Stromal cell of bone marrow (primary cell): ENCODE measurements at places on chromosomes 3 and 15.

DNA sequence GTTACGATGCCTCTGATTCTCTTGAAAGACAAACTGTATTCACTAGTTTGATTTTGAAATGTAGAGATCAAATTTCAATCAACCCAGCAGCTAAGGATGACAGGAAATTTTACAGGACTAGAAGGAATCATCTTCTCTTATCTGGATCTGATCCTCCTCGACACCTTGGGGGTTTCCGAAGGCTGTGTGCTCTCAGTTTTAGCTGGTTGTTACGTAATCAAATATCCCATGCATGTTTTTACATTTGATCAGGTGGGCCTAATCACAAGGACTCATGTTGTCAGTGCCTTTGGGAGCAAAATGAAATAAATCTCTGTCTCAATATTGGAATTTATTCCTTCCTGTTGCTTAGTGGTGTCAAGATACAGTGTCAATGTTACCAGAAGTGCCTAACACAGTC lies 141.9 kb upstream of the TNIK start:
- DNase-seq = no peak

DNA sequence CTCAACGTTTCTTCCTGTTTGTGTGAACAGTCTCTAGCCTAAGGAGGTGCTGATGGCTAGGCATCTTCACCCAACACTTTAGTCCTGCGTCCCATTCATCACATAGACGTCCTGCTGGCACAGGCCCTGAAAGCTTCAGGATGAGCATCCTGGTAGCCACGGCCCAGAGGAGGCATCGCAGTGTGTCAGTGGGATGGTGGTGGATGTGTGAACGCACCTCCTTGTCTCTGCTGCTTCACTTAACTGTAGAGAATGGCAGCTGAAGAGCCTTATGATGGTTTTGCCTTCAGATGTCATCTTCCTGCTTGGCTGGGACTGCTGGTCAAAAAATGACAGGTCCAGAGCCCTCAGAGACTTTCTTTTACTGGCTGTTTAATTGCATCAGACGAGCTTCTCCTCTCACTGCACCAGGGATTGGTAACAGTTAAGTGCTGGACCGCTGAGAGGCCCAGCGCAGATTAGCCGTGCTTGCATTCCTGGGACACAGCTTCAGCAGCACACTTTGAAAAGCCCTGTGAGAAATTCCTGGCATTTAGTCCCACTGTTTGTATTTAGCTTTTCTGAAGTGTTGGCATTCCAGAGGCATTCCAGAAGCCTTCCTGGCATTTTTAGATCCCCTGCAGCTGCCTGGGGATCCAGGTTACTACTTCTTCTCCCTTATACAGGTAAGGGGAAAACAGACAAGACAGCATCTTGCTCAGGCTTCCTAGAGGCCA lies 132.4 kb upstream of the PLXNA1 start:
- no peak for DNase-seq

DNA sequence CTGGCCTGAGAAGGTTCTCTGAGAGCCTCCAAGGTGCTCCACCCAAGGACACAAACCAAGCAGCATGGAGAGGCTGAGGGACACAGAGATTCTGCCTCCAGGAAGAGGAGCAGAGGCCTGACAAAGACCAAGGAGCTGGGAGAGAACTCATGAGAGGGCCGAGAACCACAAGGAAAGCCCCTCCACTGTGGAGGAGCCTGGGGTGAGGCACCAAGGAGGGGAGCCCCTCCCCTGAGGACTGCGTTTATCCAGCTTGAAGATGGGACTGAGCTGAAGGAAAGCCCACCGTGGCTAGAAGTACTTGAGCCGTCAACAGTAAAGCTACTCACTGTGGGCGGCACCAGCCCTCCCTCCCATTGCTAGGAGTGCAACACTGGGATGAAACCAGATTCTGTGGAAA lies 63.1 kb upstream of the MEF2A start:
- no peak for DNase-seq

DNA sequence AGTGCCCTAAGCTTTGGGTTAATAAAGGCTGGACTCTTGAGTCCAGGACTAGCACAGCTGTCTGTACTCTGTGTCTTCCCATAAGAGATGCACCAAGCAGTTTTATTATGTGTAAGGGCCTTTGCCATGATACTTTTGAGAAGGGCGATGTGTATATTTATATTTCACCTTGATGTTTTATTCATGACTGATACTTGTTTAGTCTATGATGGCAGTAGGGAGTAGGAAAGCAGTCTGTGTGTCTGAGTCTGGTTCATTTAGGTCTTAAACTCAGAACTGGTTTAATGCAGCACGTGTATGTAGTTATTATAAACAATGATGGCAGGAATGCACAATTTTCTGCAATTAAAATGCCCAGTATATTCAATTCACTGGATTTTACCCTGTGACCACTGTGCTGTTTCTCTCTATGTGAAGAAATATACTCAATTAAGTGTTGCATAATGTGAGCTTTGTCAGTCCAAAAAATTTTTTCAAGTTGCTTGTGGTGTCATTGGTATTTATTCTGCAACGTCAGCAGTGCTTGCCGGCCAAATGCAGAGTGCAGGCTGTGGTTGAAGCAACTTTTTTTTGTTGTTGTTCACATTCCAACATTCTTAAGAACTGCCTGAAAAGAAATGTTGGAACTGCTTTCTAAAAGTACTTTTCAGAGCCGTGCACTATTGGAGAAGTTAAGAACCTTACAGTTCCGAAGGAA lies 423.7 kb upstream of the SEMA6D start:
- peak; percentile 95 for DNase-seq

GRCh38 chr3:10485380-10485779 lies 20.0 kb downstream of the ATP2B2 start:
- DNase-seq = no peak

- no peak for DNase-seq
These were observed at the start of gene ZDHHC19 for GRCh38 chr3:196210673-196211556. Gene ZDHHC19, minus strand, starts transcription at chr3:196211400. Its CDS starts 85 bp downstream, at chr3:196211315.

DNA sequence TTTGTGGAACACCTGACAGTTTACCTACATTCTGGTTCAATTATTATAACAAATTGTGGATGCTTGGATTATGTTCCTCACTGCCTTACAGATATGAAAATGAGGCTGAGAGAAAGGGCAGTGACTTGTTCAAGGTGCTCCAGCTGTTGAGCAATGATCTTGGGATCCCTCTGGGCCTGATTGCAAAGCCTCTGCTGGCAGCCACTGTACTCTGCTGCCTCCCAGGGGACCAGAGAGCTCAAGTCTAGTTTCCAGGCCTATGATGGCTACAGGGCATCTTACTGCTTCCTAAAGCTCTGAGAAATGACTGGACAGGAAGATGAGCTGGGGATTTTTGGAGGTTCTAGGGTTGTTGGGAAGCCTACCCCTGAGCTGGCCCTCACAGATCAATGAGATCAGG lies 2.3 kb upstream of the SHC4 start:
- no peak for DNase-seq

DNA sequence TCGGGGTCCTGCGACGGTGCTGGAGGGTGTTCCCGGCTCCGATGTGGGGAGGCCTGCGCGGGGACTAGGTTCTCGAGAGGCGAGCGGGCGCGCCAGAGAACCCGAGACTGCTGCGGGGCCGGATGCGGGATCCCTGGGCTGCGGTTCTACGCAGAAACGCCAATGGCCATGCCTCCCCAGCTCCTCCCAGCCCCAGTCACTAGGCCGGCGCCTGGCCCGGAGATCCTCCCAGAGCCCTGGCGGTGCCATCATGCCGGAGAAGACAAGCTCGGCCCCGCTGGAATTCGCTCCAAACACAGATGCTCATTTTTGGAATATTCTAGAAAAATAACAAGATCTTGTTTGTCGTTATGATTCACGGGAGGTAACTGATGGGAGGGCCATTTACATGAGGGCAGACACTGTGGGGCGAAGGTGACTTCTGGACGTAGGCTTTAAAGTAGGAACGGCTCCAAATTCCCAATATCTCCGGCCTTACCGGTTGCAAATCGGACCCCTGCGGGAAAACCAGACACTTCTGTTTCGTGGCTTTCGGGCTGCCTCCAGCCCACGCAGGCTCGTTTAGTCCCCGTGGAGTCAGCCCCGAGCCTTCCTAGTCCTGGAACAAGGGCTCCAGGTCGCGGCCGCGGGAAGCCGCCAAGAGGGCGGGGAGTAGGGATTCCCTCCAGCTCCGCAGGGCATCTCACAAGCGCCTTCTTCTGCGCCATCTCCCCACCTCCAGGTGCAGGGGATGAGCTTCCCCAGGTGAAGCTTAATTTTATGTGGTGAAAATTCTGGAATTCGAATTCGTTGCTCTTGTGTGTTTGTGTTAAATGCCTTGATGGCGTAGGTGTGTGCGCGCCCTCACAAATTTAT lies 74.8 kb upstream of the POLG start:
- DNase-seq = no peak

- no peak for DNase-seq
These were observed 131.0 kb upstream of the UMPS start for GRCh38 chr3:124599147-124599765.

- no peak for DNase-seq
These were observed 34.1 kb upstream of the SERPINI2 start for GRCh38 chr3:167507954-167508353.

DNA sequence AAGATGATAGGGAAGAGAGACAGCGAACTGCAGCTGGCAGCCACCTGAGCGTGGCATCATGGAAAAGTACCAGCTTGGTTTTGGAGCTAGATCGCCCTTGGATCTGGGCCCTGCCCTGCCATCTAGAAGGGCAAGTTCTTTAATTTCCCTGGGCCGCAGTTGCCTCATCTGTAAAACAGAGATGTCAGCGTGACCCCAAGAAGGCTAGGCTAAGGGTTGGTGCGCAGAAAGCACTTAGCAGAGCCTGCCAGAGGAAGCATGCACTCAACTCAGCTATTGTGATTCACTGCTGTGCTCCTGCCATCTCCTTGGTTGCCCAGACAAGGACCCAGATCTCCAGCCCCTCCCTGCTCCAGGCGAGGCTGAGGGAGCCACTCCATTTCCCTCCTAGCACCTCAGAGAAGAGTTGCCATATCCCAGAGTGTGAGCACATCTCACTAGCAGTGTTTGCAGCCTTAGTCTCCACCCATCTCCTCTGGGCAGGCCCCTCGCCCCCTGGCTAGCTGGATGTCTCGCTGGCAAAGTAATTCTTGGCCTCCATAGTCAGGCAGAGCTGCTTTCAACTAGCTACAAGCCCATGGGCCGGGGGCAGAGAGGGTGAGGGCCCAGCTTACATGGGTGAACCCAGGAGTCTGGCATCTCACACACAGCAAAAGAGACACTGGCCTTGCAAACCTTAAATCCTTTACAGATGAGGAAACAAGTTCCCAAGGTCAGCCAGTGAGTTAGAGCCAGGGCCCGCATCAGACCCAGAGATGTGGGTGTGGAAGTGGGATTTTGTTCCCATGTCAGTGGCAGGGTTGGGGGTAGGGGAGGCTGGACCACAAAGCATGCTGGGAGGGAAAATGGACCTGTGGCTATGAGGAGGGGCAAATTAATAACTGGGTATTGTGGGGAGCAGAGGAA lies 280.7 kb upstream of the TLE3 start:
- DNase-seq = no peak

GRCh38 chr3:63595221-63595620 lies 57.3 kb upstream of the SNTN start:
- no peak for DNase-seq

DNA sequence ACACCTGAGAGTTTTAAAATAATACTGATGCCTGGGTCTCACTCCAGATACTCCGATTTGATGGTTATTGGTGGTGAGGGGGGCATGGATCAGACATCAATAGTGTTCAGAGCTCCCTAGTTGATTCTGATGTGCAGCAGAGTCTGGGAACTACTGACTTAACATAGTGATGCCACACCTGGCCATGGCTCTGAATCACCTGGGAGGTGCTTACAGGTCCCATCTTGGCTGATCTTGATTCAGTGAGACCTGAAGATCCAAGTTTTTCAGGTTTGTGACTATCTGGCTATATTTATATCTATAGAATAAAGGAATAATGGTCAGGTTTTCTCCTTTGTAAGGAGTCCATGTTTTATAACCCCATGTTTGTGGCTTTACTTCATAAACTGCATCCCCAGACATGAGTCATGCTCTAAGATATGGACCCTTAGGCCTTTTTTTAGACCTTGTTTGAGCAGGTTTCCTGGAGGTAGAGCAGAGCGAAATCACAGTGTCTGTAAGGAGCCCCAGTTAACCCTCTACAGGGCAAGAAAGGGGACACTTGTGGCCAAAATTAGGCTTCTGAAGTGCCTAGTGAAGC lies 101.4 kb downstream of the LARS2 start:
- no peak for DNase-seq

DNA sequence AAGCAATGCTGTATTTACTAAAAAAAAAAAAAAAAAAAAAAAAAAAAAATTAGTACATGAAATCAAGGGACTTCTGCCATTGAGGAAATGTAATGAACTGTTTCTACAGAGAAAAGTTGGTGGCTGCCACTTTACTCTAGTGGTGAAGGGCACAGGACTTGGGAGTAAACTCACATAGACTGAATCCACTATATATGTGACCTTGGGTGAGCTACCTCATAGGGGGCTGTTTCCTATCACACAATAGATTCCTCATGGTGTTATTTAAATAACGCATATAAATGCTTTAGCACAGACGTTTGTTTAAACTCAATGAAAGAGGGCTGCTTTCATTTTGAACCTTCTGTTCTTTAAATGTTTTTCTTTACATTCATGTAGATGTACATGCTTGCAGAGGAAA lies 25.8 kb downstream of the TERC start:
- no peak for DNase-seq

GRCh38 chr3:101996832-101997231 lies 147.5 kb downstream of the NFKBIZ start:
- no peak for DNase-seq

DNA sequence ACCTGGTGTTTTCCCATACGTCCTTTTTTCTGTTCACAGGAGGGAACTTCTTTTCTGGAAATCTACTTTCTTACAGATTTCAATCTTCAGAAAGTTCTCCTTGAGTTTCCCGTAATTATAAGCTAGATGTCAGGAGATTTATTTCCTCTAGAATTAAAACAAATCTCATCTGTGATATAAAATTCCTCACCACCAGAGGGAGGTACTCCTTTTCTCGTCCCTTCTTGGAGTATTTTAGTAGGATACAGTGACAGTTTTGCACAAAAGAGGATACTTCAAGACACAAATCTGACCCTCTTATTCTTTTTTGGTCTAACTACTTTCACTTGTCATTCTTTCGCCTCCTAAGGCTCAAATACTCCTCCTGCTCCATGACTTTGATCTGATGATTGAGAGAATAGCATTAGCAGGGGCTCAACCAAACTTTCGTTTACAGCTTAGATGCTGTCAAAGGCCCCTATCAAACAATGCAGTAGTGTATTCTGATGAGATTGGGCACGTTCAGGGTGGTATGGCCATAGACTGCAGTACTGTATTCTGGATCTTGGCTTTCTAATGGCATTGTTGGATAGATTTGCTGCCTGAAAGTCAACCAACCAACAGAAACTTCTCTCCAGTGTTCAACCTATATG lies 38.0 kb downstream of the TMEM41A start:
- DNase-seq = peak; percentile 5

DNA sequence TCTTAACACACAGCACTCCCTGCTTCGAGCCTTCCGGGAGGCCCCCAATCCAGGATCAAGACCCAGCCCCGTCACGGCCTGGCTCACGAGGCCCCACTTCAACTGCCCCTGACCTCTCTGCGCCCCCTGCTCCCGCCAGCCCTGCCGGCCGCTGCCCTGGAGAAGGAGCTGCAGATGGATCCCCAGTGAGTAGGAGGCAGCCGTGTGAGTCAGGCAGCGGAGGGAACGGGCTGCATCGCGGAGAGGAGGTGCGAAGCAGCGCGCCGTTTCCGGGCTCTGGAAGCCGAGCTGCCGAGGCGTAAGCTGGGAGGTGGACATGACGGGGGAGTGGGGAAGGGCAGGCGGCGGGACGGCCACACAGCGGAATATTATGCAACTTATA lies 133.4 kb downstream of the TPRA1 start:
- DNase-seq = peak; percentile 17
